Osteocyte (in vitro differentiated cells): ENCODE measurements at places on chromosomes 1 and 21. TPM values are rescaled to one million over a fixed set of nuclear protein-coding genes. Genes with fewer than 3 reads are reported as not detected.
A peak's percentile ranks its signal among the peaks of the same experiment; 100 is the strongest.

GRCh38 chr1:231708394-231708793 lies 81.8 kb downstream of the DISC1 start:
- DNase-seq: no peak
- H3K27ac ChIP-seq: no peak overlapping the region
- H3K36me3 ChIP-seq: peaks cover 6% of the 10 kb centered on the region
- H3K4me3 ChIP-seq: no peak overlapping the region
- no peaks in the 10 kb centered on the region for H3K27me3 ChIP-seq
- H3K4me1 ChIP-seq: peaks cover 43% of the 10 kb centered on the region

The MAP3K21 gene
- total RNA-seq: 0.11 TPM in 1 of 2 replicates, not detected in the other

DNA sequence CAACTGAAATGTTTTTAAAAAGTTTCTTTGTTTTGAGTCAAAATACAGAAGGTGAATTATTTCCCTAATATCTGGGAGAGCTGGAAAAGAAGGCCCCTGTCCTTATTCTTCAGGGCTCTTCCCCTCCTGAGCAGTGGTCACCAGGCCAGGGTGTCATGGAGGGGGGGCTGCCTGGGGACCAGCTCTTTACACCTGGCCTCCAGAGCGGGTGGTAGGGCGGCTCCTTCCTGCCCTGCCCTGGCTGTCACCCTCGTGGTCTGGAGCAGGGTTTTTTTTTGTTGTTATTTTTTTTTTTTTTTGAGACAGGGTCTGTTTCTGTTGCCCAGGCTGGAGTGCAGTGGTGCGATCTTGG lies 6.6 kb downstream of the SKI start:
- no peak for DNase-seq
- peaks cover 7% of the 10 kb centered on the region for H3K36me3 ChIP-seq
- H3K4me1 ChIP-seq: peaks cover 81% of the 10 kb centered on the region
- H3K27me3 ChIP-seq: no peaks in the 10 kb centered on the region
- H3K27ac ChIP-seq: peak overlapping the region; percentile 96

The ALDH4A1 gene
- 13.7 and 13.8 TPM in 2 replicates for total RNA-seq

GRCh38 chr21:25062061-25062460 lies 545.2 kb downstream of the MRPL39 start:
- no peak for DNase-seq
- no peaks in the 10 kb centered on the region for H3K4me1 ChIP-seq
- H3K36me3 ChIP-seq: no peaks in the 10 kb centered on the region
- H3K27ac ChIP-seq: no peak overlapping the region

- no peak for DNase-seq
- H3K36me3 ChIP-seq: peaks cover 8% of the 10 kb centered on the region
- no peaks in the 10 kb centered on the region for H3K27me3 ChIP-seq
- H3K27ac ChIP-seq: no peak overlapping the region
Measured at GRCh38 chr1:238281418-238281817, 390.7 kb upstream of the ZP4 start.

DNA sequence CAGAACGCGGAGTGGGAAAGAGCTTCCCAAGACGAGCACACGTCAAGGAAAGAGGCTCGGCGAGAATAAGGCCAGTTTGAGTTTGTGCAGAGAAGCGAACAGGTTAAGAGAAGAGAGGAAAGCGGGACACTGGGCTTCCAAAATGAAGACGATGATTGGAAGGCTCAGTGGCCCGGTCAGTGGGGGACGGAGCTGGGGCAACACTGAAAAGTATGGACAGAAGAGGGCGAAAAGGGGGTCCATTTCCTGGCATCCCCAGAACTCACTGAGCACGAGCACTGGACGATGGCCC lies 258 bp downstream of the CCT3 start:
- peak overlapping the region; percentile 98 for H3K4me3 ChIP-seq
- no peak for DNase-seq
- H3K4me1 ChIP-seq: peaks cover 24% of the 10 kb centered on the region

GRCh38 chr1:245234217-245235081 lies 79.7 kb downstream of the KIF26B start:
- DNase-seq: no peak
- H3K36me3 ChIP-seq: peaks cover 3% of the 10 kb centered on the region
- H3K4me3 ChIP-seq: peak overlapping the region; percentile 22
- H3K4me1 ChIP-seq: peaks cover 16% of the 10 kb centered on the region
- peaks cover 10% of the 10 kb centered on the region for H3K27me3 ChIP-seq
- H3K27ac ChIP-seq: peak overlapping the region; percentile 49
